ENCODE measurements at places on chromosomes 6 and 20.
A peak's percentile ranks its signal among the peaks of the same experiment; 100 is the strongest.

GRCh38 chr6:89385156-89385667 lies 26.9 kb downstream of the RRAGD start:
- DNase-seq = no peak

- no peak for DNase-seq
Measured at GRCh38 chr20:64032706-64033624, 3.0 kb upstream of the C20orf204 start.

DNA sequence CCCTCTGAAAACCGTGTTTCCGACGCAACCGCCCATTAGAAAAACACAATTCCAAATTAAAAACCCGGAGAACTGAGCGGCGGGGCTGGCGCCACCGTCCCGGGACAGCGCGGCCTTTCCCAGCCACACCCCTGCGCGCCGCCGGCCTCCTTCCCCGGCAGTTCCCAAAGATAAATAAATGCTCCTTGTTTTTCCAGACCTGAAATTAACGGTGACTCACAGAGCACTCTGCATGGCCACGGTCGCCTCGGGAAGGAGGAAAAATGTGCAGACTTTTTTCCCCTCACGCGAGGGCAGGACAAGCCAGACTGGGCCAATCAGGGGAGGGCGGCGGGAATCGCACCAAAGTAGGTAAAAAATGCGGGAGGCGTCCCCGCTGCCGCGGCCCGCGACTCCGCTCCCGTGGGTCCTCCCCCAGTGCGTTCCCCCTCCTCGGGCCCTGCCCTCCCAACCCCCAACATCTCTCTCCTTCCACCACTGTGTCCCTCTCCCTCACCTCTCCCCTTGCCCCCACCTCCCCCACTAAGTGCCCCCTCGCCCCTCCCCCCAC lies 828 bp upstream of the DSTN start:
- peak; percentile 29 for DNase-seq

DNA sequence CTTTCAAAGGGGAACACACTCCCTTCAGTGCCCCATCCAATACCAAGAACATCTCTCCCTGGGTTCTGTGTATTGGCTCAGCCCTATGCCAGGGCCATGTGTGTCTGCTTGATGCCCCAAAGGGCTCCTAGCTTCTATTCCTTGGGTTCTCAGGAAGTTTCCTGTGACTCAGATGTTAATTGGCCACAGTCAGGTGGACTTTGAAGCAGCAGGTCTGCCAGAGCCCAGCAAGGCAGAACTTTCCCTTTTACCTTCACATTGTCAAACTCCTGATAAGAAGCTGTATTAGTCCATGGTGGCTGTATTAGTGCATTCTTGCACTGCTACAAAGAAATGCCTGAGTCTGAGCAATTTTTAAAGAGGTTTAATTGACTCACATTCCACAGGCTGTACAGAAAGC lies 116.0 kb upstream of the PTPRT start:
- DNase-seq = no peak

DNA sequence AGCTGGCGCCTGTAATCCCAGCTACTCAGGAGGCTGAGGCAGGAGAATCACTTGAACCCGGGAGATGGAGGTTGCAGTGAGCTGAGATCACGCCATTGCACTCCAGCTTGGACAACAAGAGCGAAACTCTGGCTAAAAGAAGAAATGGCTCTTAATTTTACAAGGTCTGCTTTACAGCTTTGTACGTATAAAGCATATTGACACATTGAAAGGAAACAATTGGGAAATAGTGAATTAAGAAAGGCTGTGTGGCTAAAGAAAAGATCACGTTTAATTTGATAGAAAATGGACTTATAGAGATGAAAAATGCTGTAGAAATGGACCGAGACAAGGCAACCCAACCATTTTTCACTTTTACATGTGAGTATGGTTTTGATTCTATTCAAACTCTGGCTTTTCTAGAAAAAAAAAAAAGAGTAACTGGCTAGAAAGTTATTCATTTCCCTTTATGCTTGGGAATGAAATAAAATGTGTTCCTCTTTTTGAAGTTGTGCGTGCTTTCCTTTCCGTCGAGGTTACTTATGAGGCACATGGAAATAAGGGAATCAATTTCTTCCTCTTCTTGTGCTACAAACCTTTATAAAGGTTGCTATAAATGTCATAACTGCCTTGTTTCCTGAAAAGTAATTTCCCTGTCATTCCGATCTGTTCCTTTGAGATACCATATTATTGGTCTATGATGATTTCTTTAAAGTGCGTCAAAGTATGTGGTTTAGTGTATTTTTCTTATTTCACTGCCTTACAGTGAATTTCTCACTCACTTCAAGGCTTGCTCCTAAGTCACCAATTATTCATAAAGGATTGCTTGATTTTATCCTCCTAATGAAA lies 29.4 kb downstream of the PFDN4 start:
- DNase-seq = no peak

GRCh38 chr20:15332711-15333160 lies 995.3 kb upstream of the FLRT3 start:
- no peak for DNase-seq

GRCh38 chr20:50455656-50456451 lies 54.3 kb upstream of the PTPN1 start:
- no peak for DNase-seq

DNA sequence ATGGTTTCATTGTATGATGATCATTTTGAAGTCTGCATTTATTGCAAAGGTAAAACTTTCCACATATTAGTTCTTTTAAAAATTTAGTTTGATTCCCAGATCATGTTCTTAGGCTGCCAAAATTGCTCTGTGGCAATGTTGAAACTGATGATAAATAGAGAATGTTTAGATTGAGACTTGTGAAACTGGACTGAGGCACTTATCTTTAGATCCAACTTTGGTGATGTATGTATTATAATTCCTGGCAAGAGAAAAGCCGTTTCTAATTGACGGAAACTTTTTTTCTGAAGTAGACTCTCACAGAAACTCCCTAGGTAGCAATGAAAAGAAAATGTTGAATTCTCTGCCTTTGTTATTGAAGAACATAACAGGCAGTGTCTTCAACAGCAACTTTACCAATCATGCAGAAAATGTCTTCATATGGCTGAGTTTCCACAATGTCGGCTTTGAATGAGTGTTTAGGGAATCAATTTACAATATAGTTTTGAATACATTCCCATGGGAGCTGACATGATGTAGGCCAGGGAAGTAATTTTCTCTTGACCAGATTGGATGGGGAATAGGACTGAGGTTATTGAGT lies 456.2 kb downstream of the CD109 start:
- DNase-seq = no peak

- DNase-seq = peak; percentile 94
Measured at GRCh38 chr20:33666293-33667244, at the start of gene ACTL10. ACTL10 (plus strand) TSS chr20:33666943; CDS start chr20:33667498, 555 bp downstream.

DNA sequence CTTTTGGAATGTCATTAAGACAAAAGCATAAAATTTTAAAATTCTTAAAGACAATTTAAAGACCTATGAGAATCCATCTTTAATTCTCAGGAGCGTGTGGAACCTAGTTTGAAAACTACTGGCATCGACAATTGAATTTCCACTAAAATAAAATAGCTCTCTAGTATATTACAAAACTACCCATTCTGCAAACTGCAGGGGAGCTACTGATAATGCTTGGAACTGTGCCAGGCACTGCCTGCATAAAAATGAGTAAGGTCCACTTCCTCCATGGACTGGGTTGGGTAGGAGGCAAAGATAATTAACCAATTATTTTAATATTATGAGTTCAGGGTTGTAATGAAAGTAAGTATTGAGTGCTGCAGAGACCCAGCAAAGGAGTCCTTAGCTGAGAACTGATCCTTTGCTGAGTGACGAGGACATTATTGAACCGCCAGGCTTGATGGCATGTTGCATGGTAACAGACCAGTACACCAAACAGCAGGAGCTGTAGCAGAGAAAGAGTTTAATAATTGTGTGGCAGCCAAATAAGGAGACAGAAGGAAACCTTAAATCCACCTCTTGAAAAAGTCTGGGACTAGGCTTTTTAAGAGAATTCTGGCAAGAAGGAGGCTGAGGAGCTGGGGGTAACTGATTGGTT lies 261.3 kb downstream of the ESR1 start:
- DNase-seq = no peak

DNA sequence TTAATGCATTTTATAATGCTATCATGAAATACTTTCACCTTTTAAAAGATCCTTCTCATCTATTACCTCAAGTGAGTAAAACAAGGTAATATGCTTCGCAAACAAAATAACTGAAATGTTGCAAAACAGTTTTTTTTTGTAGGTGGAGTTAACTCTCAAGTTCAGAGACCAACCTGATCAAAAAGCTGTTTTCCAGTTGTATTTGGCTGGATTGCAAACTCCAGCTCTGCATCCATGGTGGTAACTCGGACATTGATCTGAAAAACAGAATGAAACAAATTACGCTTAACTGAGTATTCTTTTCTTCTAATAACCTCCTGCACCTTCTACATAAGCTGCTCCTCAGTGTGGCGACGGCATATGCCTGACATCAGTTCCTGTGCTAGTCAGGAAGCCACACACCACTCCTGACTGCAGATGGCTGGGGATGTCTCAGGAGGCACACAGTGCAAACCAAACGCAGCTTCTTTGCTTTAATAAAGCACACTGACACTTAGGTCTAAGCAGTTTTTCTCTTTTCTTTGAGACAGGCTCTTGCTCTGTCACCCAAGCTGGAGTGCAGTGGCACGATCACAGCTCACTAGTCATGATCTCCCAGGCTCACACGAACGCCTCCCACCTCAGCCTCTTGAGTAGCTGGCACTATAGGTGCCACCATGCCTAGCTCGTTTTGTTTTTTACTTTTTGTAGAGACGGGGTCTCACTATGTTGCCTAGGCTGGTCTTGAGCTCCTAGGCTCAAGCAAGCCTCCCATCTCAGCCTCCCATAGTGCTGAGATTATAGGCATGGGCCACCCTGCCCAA lies 29.9 kb downstream of the EZR start:
- DNase-seq = peak; percentile 46

DNA sequence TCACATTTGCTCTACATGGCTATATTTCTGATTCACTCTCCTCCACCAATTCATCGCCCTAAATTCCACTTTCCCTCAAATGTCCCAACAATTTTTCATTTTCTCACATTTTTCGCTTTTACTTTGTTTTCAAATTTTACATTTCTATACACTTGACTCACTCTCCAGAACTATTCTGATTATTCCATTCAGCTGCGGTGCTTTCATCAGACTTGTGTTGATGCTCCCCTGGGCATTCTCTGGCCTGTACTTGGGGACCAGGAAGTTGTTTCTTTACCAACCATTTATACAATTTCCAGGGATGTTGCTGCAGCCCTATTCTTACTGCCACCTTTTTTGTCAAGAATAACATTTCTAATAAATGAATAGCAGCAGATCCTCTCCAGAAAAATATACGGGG lies 444.8 kb downstream of the MAFB start:
- no peak for DNase-seq

- DNase-seq = no peak
Measured at GRCh38 chr20:4318891-4319290, 303.5 kb upstream of the RNF24 start.

DNA sequence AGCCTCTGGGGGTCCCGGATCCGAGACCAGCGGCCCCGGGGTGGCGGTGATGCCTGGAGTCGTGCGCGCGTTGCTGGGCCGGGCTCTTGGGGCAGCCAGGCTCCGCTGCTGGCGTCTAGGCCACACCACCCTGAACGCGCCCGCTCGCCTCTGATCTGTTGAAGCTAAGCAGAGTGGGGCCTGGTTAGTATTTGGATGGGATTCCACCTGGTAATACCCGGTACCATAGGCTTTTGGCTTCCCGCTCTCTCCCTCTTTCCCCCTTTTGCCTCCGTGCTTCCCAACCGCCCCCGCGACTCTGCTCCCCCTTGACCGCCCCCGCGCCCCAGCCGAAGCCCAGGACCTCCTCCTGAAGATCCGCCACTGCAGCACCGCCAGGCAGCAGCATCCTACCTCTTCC lies 1383.5 kb upstream of the DEFB115 start:
- DNase-seq = no peak

DNA sequence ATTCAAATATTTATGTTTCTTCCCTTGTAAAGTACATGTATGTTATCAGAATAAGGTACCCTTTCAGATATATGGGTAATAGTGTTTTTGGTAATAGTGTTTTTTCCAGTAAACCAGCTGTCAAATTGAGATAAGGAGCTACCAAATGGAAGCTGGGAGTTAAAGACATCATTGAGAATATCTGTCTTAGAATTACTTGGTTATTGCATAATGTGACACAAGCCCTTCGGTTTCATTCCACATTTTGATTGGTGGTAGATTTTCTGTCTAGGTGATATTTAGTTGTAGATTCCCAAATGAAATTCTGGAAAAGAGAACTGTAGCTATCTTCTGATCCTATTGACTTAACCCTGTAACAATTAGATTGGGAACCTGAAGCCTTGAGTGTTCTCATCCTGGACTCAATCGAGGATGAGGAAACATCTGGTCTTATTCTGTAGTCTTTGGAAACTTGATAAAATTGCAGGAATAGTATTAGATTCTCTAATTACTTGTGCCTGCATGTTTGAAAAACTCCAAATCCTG lies 75.1 kb upstream of the SYNJ2 start:
- DNase-seq = no peak

DNA sequence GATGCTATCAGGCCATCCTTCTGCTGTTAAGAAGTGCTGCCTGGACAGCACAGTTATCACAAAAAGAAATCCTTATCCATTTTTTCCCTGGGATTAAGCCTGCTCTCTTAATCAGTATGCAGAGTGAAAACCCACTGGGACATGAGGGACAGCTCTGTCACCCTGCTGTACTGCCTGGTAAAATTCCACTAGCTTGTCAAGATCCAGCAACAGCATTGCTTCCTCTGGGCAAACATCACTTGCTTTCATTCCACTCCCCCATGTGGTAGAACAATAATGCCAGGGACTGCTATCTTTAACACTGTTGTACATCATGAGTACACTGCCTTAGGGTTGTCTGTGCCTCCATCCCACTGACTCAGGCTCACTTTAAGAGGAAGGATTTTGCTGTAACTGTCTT lies 331.3 kb downstream of the KIF16B start:
- DNase-seq = no peak

DNA sequence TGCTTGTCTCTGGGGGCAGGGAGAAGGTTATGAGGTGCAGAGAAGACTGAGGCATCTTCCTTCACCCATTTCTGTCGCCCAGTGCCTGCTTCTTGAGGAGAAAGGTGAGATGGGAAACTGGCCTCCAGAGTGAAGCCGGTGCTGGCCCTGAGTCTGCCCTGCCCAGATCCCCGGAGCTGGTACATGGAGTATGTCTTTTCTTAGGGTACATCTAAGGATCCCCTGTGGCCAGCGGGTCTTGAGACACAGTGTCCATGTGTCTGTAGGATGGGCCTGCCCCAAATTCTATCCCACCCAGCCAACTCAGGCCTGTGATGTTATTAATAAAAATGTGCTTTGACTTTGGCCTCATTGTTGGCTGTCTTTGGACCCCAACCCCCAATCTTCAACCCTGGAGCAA lies 8.8 kb upstream of the BAK1 start:
- DNase-seq = no peak

DNA sequence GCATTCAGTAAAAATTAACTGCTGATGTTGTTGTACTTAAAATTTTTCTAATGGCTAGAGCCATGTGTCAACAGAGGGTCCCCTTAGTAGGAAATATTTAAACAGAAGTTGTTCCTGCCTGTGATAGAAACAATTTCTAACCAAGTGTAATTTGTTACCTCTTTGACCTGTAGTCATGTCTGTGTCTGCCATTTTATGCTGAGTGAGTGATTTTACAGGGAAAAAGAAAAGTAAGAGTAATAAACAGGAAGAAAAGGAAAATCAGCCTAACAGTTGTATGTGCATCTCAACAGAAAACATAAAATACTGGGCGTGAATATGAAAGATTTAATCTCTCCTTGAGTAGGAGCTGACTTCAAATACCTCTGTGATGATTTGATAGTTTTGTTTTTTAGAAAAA lies 172.0 kb downstream of the FARS2 start:
- no peak for DNase-seq

GRCh38 chr6:67591910-67592309 lies 1043.2 kb upstream of the ADGRB3 start:
- no peak for DNase-seq

GRCh38 chr6:93017213-93017612 lies 402.1 kb downstream of the EPHA7 start:
- DNase-seq = no peak
